EH (cell line): ENCODE measurements at places on chromosomes 12 and 14.

GRCh38 chr14:33504246-33505099 is 446.4 kb downstream of the EGLN3 start:
- DNase-seq, result no peak

- DNase-seq, result no peak
Observed at GRCh38 chr12:104340925-104341611, 37.5 kb downstream of the EID3 start.

- no peak for DNase-seq
Observed at GRCh38 chr12:49030119-49030518, 11.5 kb upstream of the PRKAG1 start.

DNA sequence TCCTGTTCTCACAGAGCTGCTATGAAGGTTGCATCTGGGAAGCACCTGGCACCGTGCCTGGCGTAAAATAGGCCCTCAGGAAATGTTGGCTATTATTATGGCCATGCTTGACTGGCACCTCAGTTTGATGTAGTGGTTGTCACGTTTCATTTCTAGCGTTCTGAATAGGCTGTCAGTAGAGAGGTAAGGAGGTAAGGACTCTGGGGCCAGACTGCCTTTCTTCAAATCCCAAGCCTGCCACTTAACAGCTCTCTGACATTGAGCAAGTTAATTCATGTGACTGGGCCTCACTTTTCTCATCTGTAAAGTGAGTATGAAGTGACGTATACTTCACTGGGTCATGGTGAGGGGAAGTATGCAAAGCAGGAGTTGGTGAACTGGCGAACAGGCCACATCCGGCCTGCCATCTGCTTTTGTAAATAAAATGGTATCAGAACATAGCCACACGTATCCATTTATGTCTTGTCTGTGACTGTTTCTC is 196.2 kb downstream of the CACNA1C start:
- DNase-seq, result peak; percentile 94

DNA sequence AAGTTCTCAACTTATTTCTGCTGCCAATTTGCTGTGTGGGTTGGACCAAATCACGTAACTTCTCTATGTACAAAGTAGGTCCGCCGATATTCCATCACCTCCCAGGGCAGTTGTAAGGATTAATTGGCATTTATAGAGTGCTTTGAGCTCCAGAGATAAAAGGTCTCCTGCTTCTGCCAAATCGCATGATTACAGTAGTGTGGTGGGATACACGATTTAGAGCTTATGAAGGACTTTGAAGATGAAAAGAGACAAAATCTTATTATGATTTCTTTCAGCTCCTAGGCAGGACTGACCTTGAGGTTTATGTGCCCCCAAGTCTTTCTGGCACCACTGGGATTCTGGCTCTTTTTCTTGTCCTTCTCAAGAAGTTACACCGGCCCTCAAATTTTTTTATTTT is 84.7 kb downstream of the TBC1D30 start:
- DNase-seq, result no peak
